ENCODE measurements at places on chromosomes 3 and 15.

- no peak for DNase-seq
Observed at GRCh38 chr15:58520464-58520863, 88.7 kb downstream of the LIPC start.

- DNase-seq, result no peak
Observed at GRCh38 chr3:172247525-172248274, 200.6 kb downstream of the GHSR start.

DNA sequence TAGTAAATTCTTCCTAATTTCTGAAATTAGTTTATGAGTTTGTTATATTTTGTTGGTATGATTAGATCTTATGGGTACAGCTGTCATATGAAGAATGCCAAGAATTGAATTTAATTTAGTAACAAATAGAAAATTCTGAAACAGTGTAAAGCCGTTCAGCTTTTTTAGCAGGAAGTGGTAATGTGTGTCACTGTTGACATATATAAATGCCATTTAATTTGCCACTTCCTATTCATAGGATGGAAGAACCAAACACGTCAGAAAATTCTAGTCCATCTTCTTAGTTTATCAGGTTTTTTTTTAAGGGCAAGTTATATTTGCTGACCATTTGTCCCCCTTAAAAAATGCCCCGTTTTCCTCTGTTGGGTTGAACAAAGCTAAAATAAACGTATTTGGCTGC, 43.0 kb downstream of the RAB8B start:
- DNase-seq, result no peak

DNA sequence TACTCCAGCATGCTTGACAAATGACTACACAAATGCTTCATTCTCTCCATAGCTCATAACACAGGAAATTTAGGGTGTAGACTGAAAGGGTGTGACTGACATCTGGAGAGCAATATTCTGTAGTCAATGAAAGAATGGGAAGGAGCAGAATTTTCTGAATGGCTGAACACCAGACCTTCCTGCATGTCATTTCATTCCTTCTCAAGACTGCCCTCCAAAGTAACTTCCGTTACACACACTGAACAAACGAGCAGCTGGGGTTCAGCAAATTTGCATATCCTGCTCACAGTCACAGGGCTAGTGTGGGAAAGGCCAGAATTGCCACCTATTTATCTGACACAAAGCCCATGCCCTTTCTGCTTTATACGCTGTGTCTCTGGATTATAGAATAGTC, 325.0 kb upstream of the CFAP20DC start:
- no peak for DNase-seq

DNA sequence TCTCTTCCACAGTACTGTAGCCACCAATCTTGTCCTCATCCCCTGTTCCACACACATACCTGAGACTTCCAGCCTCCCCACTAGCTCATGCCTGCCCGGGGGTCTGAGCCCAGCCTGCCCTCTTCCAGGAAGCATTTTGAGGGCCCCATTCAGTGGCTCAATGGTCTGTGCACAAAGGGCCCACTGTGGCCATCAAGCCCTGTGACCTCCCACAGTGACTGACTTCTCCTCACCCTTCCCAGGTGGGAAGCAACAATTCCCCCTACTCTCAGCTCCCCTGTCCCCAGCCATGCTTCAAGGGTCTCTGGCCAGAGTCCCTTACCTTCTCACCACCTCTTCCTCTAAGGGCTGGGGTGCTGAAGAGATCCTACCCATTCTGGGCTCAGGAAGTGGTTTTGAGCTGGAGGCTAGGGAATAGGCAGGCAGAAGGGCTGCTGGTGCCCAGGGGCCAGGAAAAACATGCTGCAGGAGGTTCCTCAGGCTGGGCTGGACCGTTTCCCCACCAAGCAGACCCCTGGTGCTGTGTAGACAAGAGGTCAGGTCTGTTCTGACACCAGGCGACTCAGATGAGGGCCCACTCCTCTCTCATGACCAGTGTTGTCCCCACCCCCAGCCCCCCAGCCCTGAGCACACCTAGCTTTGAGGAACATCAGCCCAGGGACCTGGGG, 3.0 kb upstream of the KLF15 start:
- no peak for DNase-seq
